ENCODE measurements at places on chromosomes 2 and 18.

- no peak for DNase-seq
These were observed 215.3 kb downstream of the RND3 start for GRCh38 chr2:150271952-150272802.

DNA sequence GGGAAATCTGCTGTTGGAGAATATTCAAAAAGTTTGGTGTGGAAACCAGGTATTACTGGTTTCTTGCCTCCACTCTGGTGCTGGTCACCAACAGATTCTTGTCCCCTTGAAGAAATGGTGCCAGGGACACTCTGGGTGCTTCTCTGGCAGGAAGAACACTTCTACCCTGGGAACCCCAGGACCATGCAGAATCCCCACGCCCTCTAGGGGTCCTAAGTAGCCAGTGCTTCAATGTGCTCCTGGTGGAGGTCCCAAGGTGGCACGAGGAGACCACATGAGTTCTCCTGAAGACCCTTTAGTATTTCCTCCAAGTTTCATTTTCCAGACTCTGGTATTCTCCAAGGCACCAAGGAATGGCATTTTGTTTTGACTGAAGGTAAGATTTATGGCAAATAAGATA is 380.6 kb downstream of the TSN start:
- no peak for DNase-seq

DNA sequence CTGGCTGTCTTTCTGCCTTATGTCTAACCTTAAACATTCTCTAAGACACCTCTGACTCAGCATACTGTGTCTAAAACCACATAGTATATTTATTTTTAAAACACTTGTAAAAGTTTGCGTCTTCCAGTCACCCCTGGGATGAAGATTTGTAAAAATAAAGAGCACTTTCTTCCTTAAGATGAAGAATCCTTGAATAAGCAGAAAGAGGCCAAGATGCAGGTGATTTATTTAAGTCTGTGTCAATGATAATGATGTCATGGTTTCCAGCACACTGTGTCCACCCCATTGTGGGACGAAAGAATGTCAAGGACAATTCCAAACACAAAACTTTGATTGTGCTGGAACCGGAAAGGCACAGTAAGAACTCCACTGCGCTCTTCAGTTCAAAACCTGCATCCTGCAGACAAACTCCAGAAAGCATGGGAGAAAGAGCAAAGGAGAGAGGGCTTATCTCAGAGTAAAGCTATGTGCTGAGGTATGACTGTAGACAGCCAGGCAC is 92.9 kb downstream of the ZEB2 start:
- DNase-seq: no peak

GRCh38 chr2:25845843-25846505 is 32.3 kb downstream of the ASXL2 start:
- DNase-seq: no peak

DNA sequence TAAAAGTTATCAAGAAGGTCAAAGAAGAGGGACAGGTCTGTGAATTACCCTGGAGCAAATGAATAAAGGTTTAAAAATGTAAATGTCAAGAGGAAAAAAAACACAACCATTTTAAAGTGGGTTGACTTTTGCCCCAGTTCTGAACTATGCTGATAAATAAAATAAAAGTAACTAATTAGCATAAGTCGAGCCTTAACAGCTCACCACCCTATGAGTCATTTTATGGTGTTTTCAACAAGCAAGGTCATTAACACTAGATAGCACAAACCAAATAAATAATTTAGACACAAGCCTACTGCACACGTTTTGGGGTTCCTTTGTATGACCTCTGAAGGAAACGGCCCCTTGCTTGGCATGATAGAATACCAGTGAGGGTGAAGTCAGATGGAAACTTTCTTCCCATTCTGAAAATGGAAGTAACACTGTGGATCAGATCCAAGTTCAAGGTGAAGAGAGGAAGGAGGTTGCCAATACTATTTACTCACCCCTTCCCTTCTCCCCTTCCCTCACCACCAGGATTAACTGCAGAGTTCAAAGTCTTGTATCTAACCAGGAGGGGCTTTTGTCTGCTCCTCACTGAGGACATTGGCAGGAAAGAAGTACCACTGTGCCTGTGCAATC is 380.0 kb upstream of the ACVR2A start:
- DNase-seq: no peak

GRCh38 chr2:939936-940601 is 10.6 kb upstream of the SNTG2 start:
- no peak for DNase-seq

GRCh38 chr2:191108331-191108730 is 42.5 kb downstream of the STAT4 start:
- DNase-seq: no peak

GRCh38 chr18:63506336-63506646 is 29.5 kb downstream of the SERPINB5 start:
- DNase-seq: no peak

DNA sequence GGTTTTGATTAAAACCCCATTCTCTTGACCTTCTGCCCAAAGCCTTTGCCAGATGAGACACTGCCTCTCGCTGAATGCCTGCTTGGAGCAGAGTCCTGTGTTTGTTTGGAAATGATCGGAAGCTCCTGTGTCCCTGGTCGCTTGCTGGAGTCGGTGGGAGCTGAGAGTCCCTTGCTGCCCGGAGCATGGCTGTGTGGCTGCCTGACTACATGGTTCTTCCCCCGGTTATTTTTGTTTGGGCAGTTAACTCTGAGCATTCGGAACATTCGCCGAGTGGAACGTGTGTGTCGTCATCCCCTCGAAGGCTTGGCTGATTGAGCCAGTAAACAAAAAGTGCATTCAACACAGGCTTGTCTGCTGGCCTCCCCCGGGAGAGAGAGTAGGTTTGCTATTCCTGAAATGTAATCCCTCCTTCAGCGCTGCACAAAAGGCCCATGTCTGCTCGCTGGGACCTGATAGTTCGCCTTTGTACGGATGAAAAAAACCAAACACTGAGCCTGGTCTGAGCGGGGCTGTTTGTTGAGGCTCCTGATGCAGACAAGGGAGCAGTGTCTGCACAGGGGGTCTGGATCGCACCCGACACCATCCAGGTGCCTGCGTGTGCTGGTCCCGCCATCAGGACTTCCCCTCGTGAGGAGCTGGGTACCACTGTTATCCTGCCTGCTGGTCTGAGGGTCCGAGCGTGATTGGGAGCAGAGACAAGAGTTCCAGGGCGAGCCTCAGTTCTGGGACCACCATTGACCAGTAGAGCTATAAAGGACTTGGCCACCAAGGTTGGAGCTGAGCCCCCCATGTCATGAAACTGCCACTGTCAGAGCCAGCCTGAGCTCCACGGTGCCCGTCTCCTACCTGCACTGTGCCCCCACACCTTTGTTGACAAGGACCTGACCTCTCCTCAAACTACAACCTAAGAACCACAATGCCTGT is 83.8 kb downstream of the AGAP1 start:
- DNase-seq: no peak

- no peak for DNase-seq
These were observed 36.1 kb upstream of the IGFBP5 start for GRCh38 chr2:216731465-216731864.

DNA sequence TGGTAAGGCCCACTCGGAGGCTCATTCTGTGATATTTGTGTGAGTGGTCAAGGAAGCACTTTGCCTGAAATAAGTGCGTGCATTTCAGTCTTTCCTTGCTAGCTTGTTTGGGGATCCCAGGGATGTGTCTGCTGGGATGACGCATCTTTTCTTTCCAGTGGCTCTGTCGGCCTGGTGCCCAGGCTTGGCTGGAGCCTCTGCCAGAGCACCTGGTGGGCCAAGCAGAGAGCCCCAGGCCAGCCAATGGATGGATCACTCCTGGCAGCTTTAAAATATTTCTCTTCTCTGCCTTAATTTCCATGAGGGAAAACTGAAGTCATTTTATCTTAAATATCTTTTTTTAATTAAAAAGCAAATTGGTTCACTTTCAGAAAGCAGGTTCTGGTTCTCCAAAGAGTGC is 501.8 kb upstream of the HS6ST1 start:
- DNase-seq: no peak

- DNase-seq: no peak
These were observed 188.6 kb downstream of the SH3RF3 start for GRCh38 chr2:109317471-109318095.

- DNase-seq: no peak
These were observed 11.8 kb upstream of the EN1 start for GRCh38 chr2:118859157-118859770.

DNA sequence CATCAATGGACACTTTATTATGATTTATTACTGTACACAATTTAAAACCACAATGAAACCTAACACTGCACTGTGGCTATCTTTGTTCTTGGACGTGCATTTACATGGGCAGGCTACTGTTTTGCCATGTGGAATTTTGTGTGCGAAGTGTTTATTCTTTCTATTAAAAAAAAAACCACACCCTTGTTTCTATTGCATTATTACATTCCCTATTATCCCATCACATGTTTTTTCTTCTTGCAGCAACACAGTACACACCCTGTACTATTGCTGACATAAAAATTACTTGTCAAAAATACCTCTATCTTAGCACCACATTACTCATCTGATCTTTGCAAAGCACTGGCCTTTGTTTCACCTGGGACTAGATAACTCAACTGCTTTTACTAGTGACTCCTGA is 1.5 kb downstream of the RNF152 start:
- no peak for DNase-seq

GRCh38 chr2:239042551-239043320 is 194.9 kb downstream of the TWIST2 start:
- no peak for DNase-seq

GRCh38 chr18:3689986-3690763 is 240.2 kb downstream of the TGIF1 start:
- peak; percentile 45 for DNase-seq

DNA sequence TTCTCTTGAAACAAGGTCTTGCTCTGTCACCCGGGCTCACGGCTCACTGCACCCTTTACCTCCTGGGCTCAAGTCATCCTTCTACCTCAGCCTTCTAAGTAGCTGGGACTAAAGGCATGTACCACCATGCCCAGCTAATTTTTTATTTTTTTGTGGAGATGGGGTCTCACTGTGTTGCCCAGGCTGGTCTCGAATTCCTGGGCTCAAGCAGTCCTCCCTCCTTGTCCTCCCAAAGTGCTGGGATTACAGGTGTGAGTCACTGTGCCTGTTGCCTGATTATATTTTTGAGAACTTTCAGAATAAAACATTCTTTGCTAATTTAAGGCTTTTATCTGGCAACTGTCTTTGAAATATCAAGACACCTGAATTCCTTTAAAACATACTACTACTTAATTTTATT is 47.9 kb downstream of the BIRC6 start:
- DNase-seq: no peak

DNA sequence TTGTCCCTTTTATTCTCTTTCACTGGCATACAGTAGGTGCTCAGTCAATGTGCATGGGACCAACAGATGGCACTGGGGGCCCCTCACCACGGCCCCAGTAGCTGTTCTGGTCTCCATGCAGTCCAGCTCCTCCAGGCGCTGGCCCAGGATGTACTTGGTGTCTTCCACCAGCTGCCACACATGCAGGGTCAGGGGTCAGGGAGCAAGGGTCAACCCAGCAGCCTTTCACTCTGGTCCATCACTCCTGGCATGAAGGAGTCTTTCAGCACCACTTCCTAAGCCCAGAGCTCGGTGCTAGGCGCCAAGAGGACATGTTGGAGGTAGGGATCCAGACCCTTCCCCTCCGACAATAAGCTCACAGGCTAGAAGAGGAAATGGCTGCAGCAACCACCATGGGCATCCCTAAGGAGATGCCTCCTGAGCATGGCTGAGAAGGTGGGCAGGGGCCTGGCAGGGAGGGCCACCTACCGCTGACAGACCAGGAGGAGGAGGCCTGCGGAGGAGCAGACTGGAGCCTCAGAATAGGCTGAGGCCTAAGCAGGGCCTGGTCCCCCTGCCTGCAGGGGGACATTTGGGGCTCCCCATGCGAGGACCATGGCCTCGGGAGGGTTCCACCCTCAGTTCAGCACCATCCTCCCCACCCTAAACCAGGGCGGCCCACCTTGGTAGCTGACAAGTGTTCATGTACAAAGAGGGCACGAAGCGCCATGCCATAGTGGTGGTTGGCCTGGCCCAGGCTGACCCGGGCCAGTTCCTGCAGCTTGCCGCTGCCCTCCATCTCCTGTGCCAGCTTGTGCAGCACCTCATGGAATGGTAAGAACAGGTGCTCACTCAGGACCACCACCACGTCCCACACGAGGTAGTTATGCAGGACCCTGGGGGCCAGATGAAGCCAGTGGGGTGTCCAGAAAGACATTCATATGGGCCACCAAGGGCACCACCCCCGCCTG is 10.2 kb downstream of the ALPG start:
- no peak for DNase-seq
